ENCODE measurements at places on chromosomes 3 and 15.

- DNase-seq, result no peak
Measured at GRCh38 chr15:62913246-62913645, 129.3 kb upstream of the TPM1 start.

DNA sequence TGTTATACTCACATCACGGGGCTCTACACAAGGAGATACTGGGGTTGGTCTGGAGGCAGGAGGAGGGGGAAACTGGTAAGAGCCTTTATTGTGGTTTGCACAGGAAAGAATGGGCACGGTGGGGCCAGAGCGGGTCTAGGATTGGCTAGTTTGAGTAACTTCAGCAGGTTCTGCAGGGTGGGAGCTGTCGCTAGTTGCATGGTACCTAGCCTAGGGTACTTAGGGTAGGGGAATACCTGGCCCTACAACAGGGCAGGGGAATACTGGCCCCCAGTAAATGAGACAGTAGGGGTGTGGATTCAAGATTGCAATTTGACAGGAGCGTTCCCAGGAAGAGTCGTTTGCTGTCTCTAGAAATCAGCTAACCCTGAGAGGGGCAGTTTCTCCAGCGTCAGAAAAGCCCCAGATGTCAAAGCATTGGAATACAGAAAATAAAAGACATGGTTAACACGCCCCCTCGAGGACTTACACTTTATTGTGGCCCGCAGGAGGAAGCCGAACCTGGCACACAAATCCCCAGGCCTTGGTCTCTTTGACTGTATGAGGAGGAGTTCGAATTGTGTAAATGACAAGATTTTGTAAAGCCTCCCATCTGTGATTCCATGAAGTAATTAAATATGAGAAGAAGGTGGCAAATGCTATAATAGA lies 32.0 kb downstream of the ST8SIA2 start:
- no peak for DNase-seq

GRCh38 chr3:130640027-130640426 lies 106.6 kb downstream of the PIK3R4 start:
- no peak for DNase-seq

- no peak for DNase-seq
Measured at GRCh38 chr3:75631541-75631940, 32.6 kb upstream of the FRG2C start.

GRCh38 chr3:136476280-136476679 lies 226.1 kb downstream of the PCCB start:
- no peak for DNase-seq

- DNase-seq, result no peak
Measured at GRCh38 chr15:99421172-99421656, 144.6 kb upstream of the MEF2A start.

GRCh38 chr3:160473221-160473620 lies 23.6 kb upstream of the TRIM59 start:
- no peak for DNase-seq

GRCh38 chr15:93043621-93044300 lies 45.2 kb downstream of the RGMA start:
- DNase-seq, result no peak

DNA sequence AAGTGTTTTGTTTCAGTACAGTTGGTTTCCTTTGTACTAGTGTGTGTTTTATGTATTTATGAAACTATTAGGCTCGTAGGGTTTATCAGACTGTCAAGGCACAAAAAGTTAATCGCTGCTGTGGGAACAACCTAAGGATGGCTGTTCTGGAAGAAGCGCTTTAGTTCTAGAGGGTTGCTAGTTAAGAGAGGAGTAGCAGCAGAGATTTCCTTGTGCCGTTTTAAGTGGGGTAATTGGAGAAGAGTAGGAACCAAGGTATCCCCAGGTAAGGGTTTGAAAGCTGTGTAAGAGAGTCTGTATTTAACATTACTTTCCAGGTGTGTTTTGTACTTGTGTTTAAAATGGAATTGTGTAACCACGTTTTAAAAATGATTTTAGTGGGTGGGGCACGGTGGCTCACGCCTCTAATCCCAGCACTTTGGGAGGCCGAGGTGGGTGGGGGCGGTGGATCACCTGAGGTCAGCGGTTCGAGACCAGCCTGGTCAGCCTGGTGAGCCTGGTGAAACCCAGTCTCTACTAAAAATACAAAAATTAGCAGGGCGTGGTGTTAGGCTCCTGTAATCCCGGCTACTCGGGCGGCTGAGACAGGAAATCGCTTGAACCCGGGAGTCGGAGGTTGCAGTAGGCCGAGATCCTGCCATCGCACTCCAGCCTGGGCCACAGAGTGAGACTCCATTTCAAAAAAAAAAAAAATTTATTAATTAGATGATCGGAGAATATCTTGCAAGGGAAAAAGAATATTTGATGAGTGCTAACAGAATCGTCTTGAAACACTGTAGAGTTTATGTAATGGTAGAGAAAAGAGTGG lies 2.6 kb downstream of the MORF4L1 start:
- DNase-seq, result no peak

- no peak for DNase-seq
Measured at GRCh38 chr3:193207290-193208273, 33.4 kb upstream of the PLAAT1 start.

DNA sequence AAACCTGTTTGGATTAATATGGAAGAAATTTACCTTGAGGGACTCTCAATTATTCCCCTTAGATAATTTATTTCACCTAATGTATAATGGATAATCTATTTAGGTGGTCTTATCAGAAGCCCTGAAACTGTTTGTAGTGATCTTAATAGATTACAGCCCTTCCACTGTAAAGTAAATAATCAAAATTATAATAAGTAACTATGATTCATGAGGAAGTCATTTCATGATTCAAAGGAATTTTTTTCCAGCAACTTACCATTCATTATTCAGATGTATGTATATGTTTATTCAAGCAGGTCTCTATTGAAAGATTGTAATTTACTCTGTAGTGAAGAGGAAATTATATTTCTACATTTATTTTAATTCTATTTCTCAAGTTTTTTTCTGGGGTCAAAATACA lies 250.6 kb upstream of the ROBO1 start:
- DNase-seq, result no peak

DNA sequence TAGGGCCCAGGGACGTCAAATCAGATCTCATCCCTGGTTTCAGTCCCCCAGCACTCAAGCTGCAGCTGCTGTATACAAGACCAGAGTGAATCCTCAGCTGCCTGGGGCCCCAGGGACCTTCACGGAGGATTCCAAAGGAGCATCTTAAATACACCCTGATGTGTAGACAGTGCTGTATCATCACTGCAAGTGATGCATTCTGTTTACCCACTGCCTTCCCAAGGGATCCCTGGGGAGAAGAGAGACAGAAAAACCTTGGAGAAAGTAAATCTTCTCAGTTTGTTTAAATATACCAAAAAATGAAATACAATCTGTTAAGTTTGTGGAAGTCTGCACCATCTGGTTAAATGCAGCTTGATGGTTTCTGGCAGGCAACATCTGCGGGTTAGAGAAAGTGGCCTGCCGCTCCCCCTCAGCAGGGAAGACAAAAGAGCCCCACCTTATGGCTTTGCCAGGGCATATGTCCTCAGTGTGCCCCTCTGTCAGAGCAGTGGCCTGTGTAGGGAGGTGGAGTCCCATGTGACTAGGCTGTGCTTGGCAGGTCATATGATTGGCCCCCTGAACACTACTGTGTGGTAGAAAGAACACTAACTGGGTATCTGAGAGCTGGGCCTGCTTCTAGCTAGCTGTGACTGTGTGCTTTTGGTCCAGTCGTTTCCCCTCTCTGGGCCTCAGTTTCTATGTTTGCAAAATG lies 222.2 kb upstream of the TRIM42 start:
- no peak for DNase-seq

- DNase-seq, result no peak
Measured at GRCh38 chr3:38477057-38477820, 18.9 kb upstream of the EXOG start.

DNA sequence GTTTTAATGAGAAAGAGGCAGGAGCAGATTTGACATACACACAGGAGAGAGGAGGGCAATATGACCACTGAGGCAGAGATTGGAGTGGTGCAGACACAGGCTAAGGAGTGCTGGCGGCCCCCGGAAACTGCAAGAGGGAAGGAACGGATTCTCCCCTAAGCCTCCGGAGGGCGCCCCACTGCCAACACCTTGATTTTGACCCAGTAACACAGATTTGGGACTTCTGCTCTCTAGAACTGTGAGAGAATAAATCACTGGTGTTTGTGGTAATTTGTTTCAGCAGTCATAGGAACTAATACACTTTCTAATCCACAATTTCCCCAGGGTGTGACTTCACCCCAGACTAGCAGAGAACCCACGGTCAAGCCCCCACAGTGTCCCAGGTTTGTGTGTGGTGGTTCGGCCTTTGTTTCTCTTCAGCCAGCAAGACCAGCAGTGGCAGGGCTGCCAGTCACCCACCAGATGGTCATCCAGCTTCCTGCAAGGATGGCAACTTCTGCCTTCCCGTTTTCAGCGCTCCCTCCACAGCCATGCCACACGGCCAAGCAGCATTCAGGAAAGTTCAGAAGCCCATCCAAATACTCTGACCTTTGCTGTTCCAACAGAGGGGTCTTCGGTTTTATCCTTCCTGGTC lies 23.6 kb upstream of the TSPAN3 start:
- no peak for DNase-seq

All from suppressor macrophage treated with lipopolysaccharide for 4 hours (primary cell).